Inflammatory macrophage (primary cell): ENCODE measurements at places on chromosomes 6 and 20.

DNA sequence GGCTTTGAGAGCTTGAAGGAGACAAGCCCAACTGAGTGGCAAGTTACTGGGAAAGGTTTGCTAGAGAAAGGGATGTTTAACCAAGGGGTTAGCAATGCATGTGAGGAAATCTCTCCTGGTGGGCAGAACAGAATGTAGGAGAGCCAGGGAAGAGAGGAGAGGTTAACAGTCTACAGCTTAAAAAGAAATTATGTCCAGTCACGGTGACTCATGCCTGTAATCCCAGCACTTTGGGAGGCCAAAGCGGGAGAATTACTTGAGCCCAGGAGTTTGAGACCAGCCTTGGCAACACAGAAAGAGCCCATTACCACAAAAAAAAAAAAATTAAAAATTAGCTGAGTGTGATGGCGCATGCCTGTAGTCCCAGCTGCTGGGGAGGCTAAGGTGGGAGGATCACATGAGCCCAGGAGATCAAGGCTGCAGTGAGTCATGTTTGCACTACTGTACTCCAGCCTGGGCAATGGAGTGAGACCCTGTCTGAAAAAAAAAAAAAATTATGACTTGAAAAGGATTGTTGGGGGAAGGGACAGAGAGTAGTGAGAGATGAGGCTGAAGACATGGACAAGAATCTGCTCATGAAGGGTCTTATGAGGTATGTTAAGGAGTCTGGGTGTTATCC, 264.9 kb downstream of the TBC1D7 start:
- DNase-seq, result no peak

GRCh38 chr6:55666037-55666436, 87.0 kb upstream of the HMGCLL1 start:
- no peak for DNase-seq

- no peak for DNase-seq
Observed at GRCh38 chr20:22100686-22101085, 395.2 kb downstream of the PAX1 start.

DNA sequence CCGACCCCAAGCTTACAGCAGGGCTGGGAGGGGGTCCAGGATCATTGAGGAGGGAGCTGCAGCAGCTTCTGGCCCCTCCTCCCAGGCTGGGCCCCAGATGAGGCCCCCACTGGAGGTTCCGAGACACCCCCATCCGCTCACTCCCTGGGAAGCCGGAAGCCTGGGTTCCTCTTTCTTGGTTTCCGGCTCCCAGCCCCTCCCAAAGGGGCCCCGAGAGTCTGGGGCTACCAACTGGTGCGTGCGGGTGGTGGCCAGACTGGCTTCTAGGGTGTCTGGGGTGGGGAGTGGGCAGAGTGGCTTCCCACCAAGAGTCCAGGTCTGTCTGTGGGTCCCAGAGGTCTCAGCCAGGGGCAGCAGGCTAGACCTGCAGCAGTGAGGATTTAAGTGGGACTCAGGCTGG, 2.2 kb downstream of the RGS19 start:
- peak; percentile 74 for DNase-seq

- DNase-seq, result no peak
Observed at GRCh38 chr6:53026526-53026925, 31.4 kb upstream of the GSTA4 start.
